Kidney tubule cell (primary cell): ENCODE measurements at places on chromosomes 7 and 10.

DNA sequence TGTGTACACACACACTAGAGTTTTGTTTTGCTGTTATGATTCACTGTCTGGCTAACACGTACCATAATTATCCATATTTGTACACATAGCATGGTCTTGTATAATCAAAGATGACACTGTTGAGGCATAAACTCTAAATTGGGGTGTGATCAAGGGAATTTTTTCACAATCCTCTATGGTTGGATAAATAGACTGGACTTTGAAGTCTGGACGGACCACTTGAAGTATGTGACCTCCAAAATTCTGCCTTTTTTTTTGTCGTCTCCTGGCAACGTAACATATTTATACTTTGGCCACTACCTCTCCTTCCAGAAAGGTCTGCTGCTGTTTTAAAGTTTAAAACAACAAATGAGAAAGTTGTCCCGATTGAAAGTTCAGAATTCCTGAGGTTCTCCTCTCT lies 193.4 kb downstream of the CACNB2 start:
- no peak for DNase-seq

GRCh38 chr10:1736144-1736971 lies 967 bp downstream of the ADARB2 start:
- no peak for DNase-seq

GRCh38 chr10:17536221-17536620 lies 81.0 kb downstream of the HACD1 start:
- DNase-seq: no peak

DNA sequence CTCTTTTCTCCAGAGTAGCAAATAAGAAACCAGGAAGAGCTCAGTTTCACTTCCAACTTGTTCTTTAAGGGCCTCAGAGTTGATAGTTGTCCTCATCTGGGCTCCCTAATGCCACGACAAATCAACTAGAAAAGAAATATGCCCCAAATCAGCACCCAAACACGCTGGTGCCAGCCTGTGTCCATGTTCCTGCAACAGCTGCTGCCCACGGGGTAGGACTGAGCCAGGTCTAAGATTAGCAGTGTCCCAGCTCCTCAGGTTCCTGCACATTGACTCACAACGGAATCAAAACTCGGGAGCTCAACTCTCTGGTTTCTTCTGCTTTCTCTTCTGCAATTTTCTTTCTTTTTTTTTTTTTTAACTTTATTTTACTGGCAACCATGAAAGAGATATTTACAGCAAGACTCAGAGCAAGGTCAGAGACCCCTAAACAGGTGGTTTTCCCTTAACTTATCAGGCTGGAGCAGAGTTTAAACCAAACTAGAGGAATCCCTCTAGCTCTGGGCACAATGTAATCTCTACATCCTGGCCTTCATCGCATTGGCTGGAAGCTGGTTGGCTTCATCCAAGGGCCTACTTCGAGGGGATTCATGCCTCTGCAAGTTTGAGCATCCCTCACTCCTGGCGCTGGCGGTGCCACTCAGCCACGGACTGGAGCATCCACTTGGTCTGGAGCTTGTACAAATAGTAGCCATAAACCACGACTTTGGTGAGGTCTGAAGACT lies 126.1 kb downstream of the PFKFB3 start:
- DNase-seq: no peak

- no peak for DNase-seq
These were observed 4.4 kb upstream of the MYL7 start for GRCh38 chr7:44145479-44145968.

- no peak for DNase-seq
These were observed 84.2 kb downstream of the NPY start for GRCh38 chr7:24368161-24368560.

- peak; percentile 25 for DNase-seq
These were observed 103.7 kb downstream of the ZNF92 start for GRCh38 chr7:65477326-65477725.

GRCh38 chr10:123522702-123523312 lies 143.3 kb upstream of the GPR26 start:
- DNase-seq: no peak

GRCh38 chr7:141014125-141014523 lies 628 bp downstream of the MRPS33 start:
- DNase-seq: peak; percentile 58

DNA sequence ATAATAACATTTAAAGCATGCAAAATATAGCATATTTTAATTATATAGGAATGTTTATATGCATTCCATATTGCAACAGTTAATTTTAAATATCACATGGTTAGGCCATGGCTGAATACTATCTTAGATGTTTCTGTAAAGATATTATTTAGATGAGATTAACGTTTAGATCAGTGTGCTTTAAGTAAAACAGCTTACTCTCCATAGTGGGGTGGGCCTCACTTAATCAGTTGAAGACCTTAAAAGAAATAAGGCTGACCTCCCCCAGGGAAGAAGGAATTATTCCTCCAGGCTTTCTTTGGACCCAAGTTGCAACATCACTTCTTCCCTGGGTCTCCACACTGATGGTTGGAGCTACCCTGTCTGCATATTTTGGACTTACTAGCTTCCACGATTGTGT lies 1246.5 kb downstream of the TYW1 start:
- no peak for DNase-seq

DNA sequence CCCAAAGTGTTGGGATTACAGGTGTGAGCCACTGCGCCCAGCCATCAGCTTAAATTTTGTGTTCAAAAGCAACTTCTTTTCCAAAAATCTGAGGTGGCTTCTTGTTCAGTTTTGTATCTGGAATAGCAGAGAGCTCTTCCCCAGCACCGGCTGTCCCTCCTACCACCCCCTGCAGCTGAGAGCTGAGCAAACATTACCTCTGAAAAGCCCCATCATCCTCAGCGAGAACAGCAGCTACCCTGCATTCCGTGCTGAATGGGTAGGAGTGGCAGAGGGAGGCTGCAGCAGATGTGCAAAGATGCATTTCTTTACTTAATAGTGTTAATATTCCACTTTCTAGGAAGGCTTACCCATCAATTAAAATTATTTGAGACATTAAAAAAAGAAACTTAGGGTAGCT lies 31.8 kb downstream of the CCM2 start:
- no peak for DNase-seq

DNA sequence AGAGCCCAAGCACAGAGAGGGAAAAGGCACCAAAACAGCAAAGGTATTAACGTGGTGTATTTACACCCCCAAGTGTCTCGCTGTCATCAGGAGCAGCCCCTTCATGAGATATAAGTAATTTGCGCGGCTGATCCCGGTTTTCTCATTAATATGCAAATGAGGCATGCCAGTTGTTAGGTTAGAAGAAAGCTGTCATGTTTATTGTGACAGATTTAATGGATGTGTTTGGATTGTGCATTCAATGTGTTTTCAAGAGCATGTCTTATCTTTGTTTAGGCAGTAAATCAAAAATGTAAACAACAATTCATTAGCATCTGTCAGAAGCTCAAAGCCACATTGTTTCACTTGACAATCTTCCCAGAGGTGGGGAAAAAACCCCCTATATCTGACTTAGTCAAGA lies 56.5 kb upstream of the CTBP2 start:
- DNase-seq: no peak

DNA sequence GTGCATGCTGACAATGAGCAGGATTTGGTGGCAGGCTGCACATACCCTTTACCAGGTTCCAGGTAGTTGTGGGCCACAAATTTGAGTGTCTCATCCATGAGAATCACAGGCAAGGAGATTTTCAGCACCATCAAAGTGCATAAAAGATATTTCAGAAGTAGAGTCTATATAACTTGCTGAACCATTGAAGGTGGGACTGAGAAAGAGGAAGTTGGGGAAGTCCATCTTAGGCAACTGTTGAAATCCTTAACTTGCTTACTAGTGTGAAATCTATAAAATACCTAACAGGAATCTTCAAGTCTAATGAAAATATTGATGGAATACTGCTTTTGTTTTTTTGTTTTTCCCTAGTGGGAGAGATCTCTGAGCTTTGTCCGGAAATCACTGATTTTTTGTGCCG lies 325.1 kb upstream of the PLXDC2 start:
- DNase-seq: no peak

- DNase-seq: no peak
These were observed 904.2 kb upstream of the POT1 start for GRCh38 chr7:125833839-125834238.
